ENCODE measurements at places on chromosomes 7 and 10.

DNA sequence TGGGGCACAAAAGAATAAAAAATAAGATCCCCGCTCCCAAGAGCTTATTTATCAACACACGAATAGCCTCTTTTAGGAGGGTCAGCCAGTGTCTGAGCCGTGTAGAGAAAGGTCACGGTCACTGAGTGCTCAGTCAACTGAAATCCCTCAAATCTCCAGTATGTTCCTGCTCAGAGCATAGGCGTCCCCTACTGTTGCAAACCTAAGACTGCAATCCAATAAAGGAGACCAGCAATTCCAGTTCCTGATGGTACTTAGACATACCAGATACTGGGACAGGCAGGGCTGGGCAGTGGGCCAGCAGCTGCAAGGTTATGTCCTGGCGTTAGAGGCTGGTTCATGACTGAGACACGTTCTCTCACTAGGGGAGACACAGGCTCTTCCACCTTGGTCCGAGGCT lies 93.6 kb downstream of the CACNB2 start:
- no peak for DNase-seq

- no peak for DNase-seq
Measured at GRCh38 chr10:121774813-121775212, 153.0 kb downstream of the ATE1 start.

- no peak for DNase-seq
Measured at GRCh38 chr10:22271786-22272185, 44.4 kb upstream of the COMMD3 start.

DNA sequence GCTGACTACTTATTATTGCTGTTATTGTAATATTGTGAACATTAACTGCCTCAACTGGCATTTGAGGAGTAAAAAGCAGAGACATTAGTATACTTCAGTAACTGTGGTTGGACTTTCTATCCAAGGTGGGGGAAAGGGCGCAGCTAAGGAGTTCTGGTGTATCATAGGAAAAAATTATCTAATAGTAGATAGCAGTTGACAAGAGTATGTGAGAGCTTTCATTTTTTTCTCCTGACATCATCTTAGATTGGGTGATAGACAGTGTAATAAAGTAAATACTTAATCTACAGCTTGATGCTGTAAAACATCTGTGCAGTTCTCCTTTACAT lies 68.9 kb downstream of the PHTF2 start:
- DNase-seq = no peak

GRCh38 chr7:21462081-21462480 lies 34.2 kb downstream of the SP4 start:
- no peak for DNase-seq

DNA sequence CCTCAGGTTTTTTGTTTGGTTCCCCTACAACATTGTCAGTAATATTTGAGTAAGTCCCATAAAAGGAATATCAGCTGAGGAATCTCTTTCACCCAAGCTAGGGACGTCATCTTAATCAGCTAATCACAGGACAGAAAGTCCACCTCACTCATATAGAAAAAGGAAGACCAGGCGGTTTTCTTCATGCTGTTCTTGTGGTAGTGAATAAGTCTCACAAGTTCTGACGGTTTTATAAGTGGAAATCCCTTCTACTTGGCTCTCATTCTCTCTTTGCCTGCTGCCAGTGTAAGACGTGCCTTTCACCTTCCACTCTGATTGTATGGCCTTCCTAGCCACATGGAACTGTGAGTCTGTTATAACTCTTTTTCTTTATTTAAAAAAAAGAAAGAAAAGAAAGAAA lies 308.1 kb upstream of the PFKP start:
- no peak for DNase-seq

DNA sequence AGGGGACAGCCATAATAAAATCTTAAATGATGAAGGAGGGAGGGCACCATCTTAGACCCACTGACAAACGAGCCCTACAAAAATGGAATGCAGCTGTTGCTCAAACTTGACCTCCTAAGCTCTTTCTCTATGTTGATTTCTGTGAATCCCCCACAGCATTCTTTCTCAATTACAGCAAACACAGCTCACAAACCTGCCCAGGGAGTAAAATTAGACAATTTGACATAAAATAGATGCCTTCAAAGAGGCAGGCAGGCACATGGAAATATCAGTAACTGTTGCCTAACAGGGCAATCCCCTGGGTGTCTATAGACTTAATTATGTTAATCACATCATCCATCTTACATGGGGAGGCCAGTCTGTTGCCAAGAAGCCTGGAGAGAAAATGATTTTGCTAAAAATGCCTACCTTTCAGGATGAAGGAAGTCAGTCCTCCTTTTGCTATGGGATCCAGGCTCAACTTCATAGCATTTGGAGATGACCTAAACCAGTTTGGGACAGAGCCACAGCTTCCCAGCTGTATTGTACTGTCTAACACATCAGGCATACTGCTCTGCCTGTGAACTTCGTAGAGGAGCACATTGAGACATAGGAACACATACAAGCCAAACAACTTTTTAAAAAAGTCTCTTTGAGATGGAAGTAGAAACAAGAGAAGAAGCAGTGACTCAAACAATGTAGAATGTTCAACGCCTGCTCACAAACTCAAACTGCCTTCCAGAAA lies 1177.4 kb downstream of the SORCS1 start:
- no peak for DNase-seq

DNA sequence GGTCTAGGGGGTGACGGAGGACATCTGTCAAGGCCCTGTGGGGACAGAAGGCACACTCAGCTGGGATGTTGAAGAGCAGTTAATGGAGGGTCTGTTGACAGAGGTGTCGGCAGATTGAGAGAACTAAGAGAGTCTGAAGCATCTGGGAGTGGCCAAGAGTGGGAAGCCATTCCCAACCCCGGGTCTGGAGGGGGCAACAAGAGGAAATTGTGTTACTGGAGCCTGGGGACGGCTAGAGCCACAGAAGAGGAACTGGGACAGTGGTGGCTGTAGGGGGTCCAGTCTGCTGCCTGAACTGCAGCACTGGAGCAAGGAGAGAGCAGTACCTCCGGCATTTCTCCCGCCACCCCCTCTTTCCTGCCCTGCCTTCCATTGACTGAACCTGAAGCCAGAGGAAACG lies 136.6 kb downstream of the CHN2 start:
- DNase-seq = no peak

DNA sequence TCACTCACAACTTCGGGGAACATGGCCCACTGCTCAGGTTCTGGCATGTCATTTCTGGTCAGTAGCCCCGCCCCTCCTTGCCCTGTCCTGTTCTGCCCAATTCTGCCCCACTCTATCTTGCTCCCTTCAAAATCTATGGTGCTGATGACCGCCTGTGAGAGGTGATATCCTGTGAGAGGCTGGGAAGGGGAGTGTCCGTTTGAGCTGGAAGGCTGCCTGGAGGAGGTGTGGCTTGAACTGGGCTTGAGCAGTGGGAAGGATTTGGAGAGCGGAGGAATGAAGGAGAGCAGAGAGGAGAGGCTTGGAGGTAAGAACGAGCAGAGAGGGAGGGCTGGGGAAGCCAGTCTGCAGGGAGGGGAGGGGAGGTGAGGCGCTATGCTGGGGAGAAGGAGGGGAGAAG lies 145.3 kb downstream of the RPS24 start:
- DNase-seq = no peak

- no peak for DNase-seq
Measured at GRCh38 chr10:71475243-71475871, 78.6 kb downstream of the CDH23 start.

DNA sequence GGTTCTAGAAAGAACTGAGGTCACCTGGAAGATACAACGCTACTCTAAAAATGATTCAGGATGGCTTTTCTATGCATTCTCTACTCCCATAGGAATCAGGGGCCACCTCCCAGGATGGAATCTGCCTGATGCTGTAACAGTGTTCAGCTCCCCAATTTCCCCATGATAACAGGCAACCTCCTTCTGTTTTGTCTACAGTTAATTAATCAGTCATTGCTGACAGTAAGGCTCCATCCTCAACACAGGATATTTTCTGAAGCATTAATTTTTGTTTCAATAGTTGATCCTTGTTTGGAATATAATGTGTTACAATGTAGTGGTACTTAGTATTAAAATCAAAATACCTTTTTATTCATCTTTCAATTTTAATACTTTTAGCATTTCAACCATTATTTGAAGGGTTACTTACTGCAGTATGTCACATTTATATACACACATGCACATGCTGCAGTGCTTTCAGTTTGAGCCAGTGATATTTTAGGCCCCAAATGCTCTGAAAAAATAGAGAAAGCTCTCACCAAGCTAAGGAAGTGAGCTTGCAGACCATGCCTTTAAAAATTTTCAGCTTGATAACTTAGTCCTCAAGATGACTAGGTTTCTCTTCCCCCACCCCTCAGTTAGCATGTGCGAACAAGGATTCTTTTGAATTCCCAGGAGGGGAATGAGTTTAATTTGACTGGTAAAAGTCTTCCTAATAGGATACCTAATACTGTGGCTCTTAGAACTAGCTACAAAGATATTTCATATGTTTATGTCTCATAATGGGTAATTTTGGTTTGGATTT lies 592 bp upstream of the PIK3CG start:
- DNase-seq = no peak

DNA sequence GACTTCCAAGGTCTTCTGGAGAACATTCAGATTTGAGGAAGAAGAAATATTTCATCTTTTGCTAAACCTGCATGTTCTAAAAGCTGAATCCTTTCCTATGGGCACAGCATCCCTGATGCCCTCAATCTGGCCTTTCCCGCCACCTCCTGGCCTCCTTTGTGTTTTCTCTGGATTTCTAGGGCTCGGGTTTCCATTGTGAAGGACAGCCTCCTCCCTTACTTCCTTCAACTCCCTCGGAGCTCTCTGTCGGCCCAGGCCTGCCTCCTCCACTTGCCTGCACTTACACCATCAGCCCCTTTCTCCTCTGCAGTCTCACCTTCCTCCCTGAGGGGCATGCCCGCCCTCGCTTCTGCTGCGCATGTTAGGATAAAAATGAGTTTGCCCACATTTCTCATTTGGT lies 75.4 kb downstream of the WIPF3 start:
- no peak for DNase-seq

DNA sequence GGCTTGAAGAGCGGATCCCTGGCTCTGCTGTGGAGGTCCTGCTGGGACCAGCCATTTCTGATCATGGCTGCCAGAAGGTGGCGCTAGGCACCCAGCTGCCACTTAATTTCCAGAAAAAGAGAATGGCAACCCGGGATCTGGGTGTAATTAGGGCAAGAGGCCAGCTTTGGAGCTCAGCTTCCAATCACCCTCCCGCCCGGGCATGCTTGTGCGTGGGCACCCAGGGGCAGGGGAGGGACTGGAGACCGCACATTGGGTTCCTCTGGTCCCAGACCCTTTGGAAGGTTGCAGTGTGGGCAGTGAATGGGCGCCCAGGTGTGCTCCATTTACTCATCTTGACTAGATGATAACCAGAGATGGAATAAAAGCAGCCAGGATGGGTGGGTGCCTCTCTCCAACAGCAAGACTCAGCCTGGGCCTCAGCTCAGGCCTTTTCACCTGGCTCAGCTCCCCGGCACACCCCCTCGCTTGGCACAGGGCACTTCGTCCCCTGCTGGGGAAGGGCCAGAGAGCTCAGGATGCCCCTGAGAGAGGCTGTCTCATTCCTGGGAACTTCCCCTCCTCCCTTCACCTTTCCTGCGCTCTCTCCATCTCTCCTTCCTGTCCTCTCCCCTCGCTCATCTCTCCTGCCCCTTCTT lies 14.7 kb downstream of the FAM241B start:
- no peak for DNase-seq

- no peak for DNase-seq
Measured at GRCh38 chr7:159049266-159050025, 95.2 kb downstream of the VIPR2 start.

DNA sequence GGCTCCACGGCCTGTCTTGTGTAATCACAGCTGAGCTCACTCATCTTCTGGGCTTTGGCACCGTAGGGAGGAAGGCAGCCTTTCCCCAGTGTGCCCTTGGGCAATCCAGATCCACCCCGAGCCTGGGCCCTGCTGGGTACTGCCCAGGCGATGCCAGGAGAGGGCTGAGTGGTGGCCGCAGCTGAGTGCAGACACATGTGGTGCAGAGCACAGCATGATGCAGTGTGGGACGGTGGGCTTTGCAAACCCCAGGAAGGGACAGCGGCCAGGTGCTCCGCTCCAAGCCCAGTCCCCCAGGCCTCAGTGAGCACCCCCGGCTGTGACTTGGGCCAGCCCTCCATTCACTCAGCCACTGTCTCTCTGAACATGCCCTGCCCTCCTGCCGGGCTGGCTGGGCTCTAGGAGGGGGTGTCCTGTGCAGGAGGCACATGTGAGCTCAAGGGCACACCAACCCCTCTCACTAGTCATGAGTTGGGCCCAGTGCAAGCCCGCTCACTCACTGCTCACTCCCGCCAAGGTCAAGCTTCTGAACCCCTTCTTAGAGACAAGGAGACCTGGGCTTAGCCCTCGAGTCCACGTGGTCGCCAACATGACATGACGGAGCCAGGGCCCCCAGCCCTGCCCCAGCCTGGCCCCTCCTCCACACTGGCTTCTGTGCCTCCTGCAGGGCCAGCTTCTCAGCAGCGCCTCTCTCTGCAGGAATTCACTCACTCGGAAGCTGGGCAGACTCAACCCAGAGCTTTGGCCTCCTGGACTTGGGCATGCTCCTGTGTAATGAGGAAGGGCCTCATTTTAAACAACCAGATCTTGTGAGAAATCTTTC lies 77.5 kb upstream of the INSIG1 start:
- DNase-seq = no peak

GRCh38 chr10:71697938-71698709 lies 21.5 kb downstream of the C10orf105 start:
- no peak for DNase-seq

- no peak for DNase-seq
Measured at GRCh38 chr10:124319926-124320391, 98.8 kb downstream of the OAT start.

DNA sequence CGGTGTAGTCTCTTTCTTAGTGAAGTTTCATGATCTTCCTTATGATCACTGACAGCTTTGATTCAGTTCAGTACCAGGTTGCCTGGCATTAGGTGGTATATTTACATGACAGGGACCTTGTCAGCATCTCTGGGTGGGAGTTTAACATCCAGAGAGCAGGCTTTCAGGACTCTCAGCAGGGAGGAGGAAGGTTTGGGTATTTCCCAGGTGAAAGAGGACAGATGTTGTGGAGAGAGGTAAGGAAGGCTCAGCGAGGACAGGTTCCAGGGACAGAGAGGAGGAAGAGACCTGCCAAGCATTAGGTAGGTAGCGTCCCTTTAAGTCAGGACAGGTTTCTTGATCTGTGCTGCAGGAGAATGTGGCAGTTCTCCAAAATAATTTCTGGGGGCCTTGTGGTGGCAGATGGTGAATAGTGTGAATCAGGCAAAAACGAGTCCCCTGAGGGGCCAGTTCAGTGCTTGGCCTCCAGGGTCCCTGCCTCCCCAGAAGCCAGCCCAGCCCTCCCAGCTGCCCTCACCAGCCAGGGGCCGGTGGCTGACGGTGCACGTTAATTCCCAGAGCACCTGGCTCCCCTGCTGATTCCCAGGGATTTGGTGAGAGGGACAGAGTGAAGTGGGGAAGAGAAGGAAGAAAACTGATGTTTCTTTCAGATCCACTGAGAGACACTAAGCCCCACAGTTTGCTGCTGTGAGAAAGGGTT lies 82.0 kb downstream of the VWC2 start:
- DNase-seq = no peak

DNA sequence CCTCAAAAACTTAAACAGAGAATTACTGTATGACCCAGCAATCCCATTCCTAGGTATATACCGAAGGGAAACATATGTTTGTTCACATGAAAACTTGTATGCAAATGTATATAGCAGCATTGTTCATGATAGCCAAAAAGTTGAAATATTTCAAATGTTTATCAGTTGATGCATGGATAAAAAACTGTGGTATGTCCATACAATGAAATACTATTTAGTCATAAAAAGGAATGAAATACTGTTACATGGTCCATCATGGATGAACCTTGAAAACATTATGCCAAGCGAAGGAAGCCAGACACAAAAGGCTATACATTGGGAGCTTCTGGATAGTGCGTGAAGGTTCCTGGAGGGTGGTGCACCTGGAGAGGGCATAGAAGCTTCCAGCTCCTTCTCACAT lies 11.0 kb upstream of the TRA2A start:
- no peak for DNase-seq

GRCh38 chr10:124283949-124284250 lies 134.8 kb downstream of the OAT start:
- DNase-seq = no peak

Data from SIG-M5 (cell line).